ENCODE measurements at places on chromosomes 6 and 20.

- DNase-seq: peak; percentile 97
Observed at GRCh38 chr20:1896484-1897258, 1.5 kb downstream of the SIRPA start.

- peak; percentile 82 for DNase-seq
Observed at GRCh38 chr6:26240157-26241032, 124.6 kb upstream of the BTN3A2 start.

DNA sequence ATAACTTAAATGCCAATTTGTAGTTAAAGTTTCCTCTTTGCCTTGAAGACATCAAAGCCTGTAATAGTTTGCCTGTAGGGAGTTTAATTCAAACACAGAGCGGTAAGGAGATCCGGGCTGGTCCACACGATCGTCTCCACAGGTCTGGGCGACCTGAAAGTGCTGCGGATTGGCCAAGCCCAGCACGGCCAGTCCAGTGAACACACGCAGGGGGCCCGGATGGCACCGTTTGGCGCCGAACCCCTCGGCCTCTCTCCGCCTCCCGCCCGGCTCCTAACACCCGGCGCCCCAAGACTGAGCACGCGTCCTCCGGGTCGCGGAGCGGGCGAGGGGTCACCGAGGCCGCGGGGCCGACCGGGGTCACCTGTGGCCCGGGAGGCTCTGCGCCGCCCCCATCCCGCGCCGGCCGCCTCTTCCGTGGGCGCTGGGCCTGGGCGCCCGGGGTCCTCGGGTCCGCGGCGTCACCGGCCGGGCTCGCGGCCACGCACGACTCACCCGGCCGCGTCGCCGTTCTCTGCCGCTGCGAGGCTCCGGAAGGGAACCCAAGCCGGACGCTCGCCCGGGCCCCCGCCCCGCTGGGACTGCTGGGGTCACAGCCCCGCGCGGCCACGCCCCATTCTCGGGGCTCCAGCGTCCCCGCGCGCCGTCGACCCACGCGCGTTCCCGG, 481 bp downstream of the SERPINB6 start:
- peak; percentile 51 for DNase-seq

DNA sequence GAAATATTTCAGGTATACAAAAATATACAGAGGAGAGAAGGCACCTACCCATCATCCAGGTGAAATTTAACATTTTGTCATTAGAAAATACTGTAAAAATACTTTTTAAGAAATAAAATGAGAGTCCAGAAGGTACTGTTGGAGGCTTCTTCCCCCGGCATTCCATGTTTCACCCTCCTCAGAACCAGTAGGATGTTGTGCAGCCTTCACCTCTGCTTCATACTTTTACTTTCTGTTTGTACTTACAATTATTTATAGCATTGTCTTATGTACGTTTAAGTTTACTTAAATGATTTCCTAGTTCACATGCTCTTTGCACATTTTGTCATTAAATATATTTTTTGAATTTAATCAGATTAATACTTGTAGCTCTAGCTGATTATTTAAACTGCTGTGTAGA, 30.9 kb downstream of the TMEM200A start:
- DNase-seq: no peak

DNA sequence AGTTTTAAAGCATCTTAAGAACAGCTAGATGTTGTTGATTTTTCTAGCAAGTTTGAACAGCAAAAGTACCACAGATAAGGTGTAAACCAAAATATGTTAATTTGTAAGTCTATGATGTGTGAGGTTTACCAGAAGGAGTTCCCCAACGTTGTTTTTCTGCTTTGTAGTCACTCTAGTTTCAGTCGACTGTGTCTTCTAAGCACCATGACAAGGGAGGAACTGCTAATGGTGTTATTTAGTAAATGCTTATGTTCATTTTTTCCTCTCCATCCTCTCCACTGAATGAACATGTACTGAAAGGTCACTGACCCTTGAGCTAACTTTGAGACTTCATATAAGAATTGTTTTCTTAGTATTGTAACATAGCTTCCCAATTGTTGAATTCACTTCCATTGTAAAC, 3.0 kb downstream of the ENPP3 start:
- DNase-seq: no peak

GRCh38 chr6:65900928-65901327, 193.9 kb upstream of the EYS start:
- no peak for DNase-seq

GRCh38 chr6:12866422-12867029, 150.0 kb downstream of the PHACTR1 start:
- DNase-seq: no peak

DNA sequence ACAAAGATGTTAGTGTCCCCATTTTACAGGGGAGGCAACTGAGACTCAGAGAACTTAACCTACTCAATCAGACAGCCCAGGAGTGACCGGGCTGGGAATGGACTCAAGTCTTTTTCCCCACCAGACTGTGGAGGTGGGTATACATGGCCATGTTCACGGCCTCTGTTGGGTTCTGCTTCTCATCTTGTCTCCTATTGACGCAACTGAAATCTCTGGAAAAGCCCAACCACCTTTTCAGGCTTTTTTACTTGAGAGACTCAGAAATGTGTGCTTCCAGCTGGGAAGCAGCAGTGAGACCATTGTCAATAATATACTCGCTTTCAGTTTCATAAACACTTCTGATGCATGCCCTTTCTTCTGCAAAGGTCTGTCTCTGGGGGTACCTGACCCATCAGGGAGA, 70.7 kb downstream of the SOBP start:
- no peak for DNase-seq

- DNase-seq: no peak
Observed at GRCh38 chr6:39731565-39731964, 6.4 kb upstream of the KIF6 start.

DNA sequence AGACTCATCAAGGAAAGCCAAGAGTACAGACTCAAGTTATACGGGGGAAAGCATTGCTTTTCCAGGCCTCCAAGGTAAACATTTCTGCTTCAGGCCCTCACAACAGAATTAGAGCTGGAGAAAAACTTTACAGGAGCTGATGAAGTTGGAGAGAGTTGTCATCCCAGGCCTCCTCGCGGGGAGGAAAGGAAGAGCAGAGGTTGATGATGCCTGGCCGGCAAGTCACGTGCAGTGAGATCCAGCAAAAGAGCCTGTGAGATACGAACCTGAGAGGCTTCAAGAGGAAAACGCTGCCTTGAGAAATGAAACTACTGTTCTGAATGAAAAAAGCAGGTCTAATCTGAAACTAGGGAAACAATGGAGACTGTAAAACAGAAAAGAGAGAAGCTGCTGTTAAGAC, 122.9 kb downstream of the FAM120B start:
- DNase-seq: no peak
